GM12865 (cell line): ENCODE measurements at places on chromosomes 12 and 14.

GRCh38 chr12:124273630-124274029 lies 21.3 kb upstream of the RFLNA start:
- peak; percentile 66 for DNase-seq

GRCh38 chr14:71855399-71856036 lies 76.7 kb upstream of the RGS6 start:
- DNase-seq = peak; percentile 76

DNA sequence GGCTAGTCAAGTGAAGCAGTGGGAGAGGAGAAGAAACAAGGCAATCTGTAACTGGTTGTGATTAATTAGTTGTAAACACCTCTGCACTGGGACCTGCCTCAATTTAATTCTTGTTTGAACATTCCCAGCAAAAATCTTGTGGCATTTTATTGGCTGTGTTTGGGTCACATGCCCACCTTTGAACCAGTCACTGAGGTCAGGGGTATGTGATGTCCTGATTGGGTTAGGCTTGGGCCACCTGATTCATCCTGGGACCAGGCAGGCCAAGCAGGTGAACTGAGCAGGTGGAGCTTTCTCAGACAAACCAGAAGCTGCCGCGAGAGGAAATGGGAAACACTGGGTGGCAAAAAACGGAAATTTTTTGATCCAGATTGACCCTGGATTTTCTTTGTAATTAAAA lies 72.5 kb downstream of the NEDD1 start:
- no peak for DNase-seq

GRCh38 chr14:74840603-74841030 lies 35.3 kb downstream of the PROX2 start:
- DNase-seq = peak; percentile 85

DNA sequence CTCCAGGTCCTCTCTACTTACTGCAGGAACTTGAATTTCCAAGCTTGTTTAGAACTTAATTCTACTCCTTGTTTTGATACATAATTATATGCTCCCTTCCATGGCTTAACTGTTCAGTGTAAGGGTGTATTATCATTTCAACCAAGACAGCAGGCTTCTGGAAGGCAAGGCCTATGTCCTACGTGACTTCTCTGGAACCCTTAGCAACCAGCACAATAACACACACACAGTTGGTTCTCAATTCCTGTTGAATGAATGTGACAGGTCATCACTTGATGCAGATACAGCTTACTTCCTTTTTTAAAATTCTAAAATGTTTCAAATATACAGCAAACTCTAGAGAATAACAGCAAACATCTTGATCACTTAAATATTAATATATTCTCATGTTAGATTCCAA lies 77.7 kb upstream of the COCH start:
- DNase-seq = no peak
